CD4-positive, CD25-positive, alpha-beta regulatory T cell (primary cell): ENCODE measurements at places on chromosomes 6 and 20.

GRCh38 chr20:61931476-61932198 is 134.0 kb downstream of the TAF4 start:
- DNase-seq: no peak

DNA sequence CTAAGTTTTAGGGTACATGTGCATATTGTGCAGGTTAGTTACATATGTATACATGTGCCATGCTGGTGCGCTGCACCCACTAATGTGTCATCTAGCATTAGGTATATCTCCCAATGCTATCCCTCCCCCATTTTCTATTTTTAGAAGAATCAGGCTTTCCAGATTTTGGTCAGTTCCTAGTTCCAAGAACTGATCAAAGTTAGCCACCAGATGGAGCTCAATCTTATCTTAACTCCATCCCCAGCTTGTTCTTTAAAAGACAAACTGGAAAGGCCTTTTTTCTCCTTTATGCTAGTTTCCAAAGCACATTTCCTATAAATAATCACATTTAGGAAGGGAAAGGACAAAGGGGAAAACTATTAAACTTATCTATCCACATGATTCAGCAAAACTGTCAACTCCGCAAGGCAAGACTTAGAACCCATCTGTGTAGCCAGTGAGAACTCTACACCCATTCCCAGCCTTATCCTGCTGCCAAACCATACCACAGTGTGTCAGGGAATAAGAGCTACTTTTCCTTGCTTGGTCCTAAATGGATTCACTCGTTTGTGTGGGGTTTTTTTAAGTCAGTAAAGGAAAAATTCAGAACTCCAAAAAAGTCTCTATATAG is 22.8 kb upstream of the KHDC1 start:
- DNase-seq: no peak

DNA sequence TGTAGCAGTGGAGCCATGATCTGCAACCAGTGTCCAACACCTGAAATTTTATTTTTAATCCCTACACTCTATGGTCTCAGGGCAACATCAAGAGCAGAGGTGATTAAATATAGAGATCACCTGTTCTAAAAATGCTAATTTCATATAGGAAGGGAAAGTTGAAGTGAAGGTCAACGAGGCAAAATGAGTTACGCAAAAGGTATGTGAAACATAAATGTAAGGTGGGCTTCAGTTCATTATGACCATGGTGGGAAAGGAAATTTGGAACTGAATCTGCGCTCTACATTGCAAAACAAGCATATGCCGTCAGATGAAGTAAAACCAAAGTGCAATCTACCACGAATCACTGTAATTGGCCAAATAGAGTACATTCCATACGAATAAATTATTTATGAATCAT is 35.2 kb upstream of the STMND1 start:
- no peak for DNase-seq

- DNase-seq: no peak
Measured at GRCh38 chr6:127015858-127016257, 102.6 kb upstream of the RSPO3 start.

DNA sequence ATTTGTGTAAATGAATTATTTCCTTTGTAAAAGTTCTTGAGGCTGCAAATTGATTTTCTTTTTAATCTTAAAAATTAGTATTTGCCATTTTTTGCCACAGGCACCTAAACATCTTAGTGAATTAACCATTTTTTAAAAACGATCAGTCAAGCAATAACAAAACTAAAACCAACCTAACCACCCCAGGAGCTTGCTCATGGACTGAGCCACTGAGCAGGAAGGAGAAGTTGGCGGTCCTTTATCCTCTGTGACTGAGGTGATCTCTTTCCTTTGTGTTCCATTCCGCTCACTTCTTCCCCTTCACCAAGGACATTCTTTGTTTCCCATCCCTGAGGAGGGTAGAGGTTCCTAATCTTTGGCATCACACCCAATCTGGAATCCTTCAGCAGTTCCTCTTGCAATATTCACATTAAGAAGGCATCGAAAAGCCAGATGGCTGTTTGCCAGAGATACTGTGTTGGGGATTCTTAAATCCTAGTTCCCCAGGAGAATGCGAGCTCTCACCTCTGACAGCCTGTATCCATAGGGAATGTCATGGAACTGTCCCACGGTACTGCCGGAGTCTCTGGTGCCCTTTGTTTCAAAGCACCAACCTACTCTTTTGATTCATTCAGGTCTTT is 30.5 kb downstream of the RPRD1B start:
- no peak for DNase-seq

DNA sequence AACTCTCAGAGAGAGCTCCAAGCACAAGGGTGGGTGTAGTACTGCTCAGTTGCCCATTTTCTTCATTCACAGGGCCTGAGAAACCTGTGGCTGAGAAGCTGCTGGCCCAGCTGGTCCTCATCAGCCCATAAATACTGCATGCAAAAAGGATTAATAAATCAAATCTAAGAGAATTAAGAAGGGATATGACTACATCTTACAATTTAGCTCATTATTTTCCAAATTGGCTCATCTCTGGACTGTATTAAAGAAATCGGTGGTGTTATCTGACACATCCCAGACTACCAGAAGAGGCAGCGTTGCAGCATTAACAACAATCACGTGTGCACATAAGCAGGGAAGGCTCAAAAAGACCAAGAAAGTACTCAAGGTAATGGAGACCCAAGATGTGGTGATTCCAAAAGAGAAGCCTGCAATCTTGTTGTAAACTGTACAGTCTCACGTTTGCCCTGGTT is 90.7 kb downstream of the CD24 start:
- DNase-seq: no peak

DNA sequence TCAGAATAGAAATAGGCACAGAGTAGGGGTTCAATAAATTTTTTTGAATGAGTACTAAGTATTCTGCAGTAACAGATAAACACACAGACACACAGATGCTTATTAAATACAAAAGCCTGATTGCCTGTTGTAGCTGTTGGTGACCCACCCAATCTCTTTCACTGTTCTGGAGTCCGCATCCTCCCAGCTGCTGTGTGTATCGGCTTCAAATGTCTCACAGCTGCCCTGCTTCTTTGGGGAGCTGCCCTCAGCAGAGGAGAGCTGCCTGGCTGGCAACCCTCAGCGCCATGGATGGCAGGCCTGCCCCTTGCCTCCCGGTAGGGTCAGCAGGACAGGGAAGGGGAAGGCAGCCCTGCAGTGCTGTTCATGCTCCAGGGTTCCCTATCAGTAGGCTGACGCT is 85.9 kb upstream of the PRND start:
- no peak for DNase-seq

- no peak for DNase-seq
Measured at GRCh38 chr20:62979310-62979709, 26.8 kb downstream of the SLC17A9 start.

GRCh38 chr6:28988536-28989311 is 16.4 kb downstream of the ZNF311 start:
- DNase-seq: peak; percentile 83

- no peak for DNase-seq
Measured at GRCh38 chr6:81744131-81744530, 8.3 kb downstream of the TENT5A start.

DNA sequence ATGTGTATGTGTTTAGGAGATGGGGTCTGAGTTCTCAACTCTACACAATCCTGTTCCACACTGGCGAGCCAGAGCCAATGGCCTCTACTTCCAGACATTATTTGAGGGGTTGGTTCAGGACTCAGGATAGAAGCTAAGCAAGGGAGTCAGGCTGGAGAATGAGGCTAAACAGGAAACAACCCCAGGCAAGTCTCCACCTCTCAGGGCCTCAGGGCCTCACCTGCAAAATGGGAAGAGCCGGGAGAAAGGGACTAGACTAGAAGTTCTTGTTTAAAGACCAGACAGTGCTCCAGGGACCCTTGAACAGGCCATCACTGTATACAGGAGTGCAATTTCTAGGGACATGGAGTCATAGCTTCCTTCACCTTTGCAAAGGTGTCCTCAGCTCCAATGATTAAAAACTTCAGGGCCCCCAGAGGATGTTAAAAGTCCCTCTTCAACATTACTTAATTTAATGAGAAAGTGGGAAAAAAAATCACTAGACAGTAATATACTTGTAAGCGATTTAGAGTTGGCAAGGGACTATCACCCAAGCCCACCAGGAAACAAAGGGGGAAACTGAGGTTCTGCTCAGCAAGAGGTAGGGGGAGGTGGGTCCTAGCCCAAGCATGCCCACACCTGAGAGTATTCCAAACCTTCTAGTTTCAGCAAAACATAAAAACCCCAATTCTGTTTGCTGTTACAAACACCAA is 41.7 kb downstream of the ZMYND8 start:
- DNase-seq: no peak

DNA sequence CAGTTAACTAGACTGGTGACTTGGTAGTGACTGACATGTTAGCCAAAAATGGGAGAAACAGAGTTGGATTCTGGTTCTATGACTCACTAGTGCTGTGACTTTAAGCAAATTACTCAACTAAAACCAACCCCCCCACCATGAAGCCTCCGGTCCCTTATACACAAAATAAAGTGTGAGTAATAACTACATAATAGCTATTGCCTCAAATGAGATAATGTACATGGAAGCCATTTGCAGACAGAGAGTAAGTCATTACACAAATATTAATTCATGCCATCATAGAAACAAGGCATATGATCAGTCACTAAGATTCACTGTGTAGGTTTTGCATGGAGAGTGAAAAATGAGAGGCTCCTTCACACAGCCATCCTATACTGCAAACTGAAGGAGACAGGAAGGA is 111.9 kb downstream of the HIVEP2 start:
- no peak for DNase-seq

- DNase-seq: no peak
Measured at GRCh38 chr20:55253781-55254180, 751.5 kb downstream of the CBLN4 start.

GRCh38 chr6:14372734-14373489 is 255.3 kb downstream of the CD83 start:
- DNase-seq: no peak

DNA sequence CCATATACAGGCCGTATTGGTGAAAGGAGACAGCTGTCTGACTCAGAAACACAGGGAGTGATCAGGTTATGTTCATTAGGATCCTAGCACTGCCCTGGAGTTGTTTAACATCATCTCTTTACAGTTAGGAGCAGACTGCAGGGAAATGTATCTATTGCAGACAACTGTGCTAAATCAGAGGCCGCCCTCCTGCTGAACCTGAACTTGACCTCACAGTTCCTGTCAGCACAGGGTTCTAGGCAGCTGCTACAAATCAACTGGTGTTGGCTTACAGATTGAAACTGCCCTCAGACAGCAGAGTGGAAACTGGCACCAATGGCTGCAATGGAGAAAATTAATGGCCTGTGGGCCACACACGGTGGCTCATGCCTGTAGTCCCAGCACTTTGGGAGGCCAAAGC is 3.7 kb upstream of the RPP40 start:
- no peak for DNase-seq

DNA sequence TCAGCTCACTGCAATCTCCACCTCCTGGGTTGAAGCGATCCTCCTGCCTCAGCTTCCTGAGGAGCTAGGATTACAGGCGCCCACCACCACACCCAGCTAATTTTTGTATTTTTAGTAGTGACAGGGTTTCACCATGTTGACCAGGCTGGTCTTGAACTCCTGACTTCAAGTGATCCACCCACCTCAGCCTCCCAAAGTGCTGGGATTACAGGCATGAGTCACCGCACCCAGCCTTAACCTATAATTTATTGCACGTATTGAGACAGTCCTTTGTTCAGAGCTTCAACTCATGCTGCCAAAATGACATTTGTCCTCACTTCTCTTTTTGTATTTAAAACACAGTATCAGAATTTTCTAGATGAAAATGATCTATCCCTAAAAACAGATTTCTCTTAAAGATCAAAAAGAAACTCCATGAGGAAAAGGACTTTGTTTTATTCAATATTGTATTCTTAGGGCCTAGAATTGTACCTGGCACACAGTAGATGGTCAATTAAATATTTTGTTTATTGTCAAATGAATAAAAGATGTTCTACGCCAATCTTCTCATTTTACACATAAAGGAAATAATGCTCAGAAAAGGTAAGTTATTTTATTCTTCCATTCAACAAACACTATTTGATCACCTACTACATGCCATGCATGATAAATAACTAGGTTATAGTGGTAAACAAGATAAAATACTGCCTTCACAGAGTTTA is 10.8 kb downstream of the SERAC1 start:
- DNase-seq: no peak

- DNase-seq: no peak
Measured at GRCh38 chr6:101595276-101595675, 201.8 kb downstream of the GRIK2 start.

GRCh38 chr6:160315310-160315709 is 32.9 kb upstream of the SLC22A3 start:
- DNase-seq: no peak

DNA sequence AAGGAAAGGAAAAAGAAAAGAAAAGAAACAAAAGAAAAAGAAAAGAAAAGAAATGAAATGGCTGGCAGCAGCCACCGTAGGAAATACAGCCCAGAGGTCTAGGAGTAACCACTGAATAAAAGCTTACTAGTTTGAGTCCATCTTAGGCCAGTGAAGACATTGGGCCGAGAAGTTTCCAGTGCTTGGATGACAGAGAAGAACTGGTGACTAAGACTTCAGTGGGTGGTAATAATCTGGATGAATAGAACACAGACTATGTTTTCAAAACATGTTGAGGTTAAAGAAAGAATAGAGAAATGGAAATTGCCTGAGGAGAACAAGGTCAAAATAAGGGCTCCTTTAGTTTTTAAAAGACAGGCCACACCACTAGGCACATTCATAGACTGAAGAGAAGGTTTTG is 198.8 kb downstream of the ATXN1 start:
- no peak for DNase-seq

DNA sequence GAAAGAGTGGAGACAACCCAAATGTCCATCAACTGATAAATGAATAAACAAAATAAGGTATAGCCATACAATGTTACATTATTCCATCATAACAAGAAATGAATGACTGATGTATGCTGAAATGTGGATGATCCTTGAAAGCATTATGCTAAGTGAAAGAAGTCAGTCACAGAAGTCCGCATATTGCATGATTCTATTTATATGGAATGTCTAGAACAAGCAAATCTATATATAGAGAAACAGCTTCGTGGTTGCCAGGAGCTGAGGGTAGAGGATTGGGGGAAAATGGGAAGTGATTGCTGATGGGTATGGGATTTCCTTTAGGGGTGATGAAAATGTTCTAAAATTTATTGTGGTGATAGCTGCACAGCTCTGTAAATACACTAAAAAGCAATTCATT is 196.8 kb downstream of the ATXN1 start:
- DNase-seq: no peak
